HL-60 (cell line): ENCODE measurements at places on chromosomes 5 and 9.
A peak's percentile ranks its signal among the peaks of the same experiment; 100 is the strongest.

DNA sequence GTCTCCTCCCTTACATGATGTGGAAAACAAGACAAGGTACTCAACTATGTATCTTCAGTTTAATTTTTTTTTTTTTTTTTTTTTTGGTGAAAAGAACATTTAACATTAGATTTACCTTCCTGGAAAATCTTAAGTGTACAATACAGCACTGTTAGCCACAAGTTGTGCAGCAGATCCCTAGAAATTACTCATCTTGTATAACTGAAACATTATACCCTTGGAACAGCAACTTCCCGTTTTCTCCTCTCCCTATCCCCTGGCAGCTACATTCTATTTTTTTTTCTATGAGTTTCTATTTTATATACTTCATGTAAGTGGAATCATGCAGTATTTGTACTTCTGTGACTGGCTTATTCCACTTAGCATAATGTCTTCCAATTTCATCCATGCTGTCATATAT, 421.9 kb upstream of the FTMT start:
- DNase-seq = no peak

- peak; percentile 1 for DNase-seq
Measured at GRCh38 chr9:71955300-71955915, 44.0 kb downstream of the C9orf85 start.

DNA sequence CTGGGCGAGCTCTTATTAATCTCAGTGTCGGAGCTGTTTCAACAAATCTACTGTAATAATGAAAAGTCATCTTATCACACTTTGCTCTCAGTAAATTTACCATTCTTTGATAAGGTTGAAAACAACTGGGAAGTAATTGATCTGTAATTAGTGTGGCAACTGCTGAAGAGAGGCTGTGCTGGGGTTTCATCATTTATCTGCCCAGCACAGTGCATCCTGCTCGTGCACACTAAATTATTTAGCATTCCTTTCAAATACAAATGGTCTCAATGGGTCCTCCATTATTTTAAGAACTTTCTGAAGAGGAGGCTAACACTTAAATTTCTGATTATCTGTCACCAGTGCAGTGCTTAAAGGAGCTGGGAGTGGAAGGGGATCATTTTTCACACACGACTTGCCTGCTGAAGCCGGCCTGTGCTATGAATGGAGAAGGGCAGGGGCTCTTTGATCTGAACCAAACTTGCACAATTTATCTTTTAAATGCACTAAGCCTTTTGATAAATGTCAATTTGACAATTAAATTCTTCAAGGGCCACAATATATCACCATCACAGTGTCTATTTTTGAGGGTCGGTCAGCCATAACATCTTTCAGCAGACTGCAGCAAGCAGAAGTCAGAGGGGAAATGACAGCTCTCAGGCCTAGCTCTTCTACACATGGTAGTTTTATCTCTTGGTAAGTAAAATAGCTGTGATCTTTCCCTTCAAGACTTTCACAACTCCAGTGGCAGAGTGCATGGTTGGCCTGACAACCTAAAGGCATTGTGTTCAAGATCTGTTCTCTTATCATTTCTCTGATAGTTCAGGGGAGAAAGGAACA, 106.4 kb upstream of the EFNA5 start:
- no peak for DNase-seq

DNA sequence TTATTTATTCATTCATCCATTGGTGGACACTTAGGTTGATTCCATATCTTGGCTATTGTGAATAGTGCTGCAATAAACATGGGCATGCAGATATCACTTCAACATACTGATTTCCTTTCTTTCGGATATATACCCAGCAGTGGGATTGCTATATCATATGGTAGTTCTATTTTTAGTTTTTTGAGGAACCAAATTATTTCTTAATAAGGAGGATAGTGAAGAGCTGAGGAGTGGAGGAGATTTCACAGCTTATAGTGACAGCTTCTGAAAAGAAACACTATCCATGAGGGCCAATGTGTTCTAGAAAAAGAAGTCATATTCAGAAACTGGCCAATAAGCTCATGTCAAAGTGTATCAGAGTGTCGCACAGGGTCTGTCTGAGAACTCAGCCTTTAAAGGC, 183.3 kb downstream of the SEC61B start:
- DNase-seq = no peak

DNA sequence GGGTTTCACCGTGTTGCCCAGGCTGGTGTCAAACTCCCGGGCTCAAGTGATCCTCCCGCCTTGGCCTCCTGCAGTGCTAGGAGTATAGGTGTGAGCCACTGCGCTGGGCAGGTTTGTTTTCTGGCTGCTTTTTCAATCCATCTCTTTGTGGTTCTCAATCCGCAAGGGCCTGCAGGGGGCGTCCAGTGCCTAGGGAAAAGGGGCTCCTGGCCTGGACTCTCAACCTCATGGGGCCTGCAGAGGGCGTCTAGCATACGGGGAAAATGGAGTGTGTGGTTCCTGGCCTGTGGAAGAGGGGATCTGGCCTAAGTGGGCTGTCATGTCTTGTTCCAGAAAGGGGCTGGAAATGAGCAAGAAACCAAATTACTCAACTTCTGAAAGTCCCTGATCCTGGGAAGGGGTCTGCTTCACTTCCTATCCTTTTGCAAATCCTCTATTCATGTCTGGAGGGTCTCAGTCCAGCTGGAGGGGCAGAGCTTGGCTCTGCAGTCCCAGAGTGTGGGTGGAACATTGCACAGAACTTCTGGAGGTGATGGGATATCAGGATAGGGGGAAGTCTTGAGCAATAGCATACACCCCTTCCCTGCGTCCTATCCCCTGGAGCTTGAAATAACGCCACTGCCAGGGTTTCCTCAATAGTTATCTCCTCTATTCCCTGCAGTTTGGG, 12.7 kb upstream of the CCL27 start:
- DNase-seq = peak; percentile 81

DNA sequence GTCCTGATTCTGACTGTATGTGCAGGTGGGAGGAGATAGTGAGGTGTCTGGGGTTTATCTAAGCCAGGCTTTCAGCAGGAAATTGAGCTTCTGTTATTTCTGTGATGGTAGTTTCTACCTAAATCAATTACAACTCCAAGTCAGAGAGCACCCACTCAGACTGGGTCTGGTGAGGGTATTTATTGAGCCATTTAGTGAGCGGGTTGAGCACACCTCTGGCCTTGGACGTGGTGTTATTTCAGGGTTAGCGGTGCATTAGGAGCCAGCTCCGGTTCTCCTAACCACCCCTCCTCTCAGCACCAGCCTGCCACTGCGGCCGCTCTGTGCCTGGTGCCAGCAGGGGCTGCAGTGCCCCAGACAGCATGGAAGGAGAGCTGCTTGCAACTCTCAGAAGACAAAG, 238.9 kb downstream of the CACNA1B start:
- DNase-seq = no peak
